Activated naive CD4-positive, alpha-beta T cell (primary cell): ENCODE measurements at places on chromosomes 3 and 15.

DNA sequence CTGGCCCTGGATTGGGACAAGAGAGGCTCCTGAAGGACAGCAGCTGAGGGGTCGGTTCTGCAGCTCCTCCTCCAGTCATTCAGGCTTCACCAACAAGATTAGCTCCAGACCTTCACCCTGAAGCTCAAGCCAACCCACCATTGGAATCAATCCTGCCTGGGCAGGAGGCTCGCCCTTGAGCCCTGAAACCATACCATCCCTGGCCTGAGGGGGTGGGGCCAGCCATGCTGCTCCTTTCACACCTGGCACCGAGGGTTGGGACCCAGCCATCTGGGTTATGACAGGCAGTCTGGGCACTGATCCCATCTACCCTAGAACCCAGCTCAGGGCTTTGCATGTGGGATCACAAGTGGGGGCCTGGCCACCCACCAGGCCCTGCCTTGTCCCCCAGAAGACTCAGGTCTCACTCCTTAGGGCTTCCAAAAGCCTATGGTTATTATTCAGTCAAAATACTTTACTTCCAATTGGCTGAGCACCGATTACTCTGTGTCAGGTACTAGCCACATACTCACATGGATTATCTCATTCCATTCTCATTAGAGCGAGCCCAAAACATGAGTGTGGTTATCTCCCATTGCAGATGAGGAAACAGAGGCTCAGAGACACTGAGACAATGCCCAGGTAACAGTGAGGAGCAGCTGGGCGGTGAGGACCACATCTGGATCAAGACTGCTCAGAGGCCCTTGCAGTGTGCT lies 3.1 kb downstream of the ABHD14B start:
- DNase-seq: no peak

DNA sequence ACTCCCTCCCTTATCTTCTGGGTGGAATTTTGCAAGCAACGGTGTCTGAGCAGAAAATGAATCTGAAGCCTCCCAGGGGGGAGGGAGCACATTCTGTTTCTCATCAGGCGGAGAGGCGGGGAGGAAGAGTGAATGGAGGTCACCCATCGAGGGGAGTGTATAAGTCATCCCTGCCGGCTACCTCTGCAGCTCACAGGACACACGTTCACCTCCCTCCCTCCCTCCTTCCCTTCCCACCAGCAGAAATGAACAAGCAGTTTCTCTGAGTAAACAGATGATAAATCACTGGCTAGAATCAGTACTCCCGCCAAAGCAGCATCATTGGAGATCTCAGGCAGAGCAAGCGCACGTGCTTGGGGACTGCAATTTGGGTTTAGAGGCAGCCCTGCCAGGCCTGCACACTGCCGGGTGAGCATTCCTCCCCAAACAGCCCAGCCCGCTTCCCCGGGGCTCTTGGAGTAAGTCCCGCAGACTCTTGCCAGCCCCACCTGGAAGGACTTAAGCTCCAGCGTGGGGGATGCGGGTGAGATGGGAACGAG lies 38.3 kb downstream of the CPN2 start:
- DNase-seq: no peak

GRCh38 chr3:112086875-112087524 lies 811 bp downstream of the C3orf52 start:
- DNase-seq: no peak

- no peak for DNase-seq
These were observed 38.6 kb downstream of the CLEC3B start for GRCh38 chr3:45064512-45065372.
